ENCODE measurements at places on chromosomes 13 and 19.

- DNase-seq, result no peak
These were observed at the start of gene AXL for GRCh38 chr19:41218615-41219507. TSS of gene AXL (plus strand) at chr19:41219223. CDS start at chr19:41219393, 170 bp downstream.

DNA sequence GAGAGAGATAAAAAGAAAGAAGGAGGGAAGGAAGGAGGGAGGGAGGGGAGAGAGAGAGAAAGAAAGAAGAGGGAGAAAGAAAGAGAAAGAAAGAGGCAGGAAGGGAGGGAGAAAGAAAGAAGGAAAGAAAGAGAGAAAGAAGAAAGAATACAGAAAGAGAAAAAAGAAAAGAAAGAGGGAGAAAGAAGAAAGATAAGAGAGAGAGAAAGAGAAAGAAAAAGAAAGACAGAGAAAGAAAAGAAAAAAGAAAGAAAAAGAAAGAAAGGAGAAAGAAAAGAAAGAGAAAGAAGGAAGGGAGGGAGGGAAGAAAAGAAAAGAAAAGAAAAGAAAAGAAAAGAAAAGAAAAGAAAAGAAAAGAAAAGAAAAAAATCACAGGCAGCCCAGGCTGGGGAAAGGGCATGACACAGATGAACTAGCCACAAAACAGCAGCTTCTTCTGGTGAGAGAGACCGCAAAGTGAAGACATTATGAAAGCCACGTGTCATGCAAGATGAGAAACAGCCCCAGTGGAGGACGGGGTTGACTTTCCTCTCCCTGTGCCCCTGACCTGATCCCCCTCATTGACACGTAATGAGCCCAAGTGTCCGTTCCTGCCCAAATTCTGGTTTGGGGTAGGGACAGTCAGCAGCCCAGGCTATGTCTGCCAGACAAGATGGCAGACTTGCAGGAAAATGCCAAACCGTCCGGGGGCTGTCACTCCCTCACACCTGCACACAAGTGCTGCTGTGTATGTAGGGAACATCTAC is 102.1 kb downstream of the INSR start:
- peak; percentile 64 for DNase-seq

- no peak for DNase-seq
These were observed 15.5 kb downstream of the CEACAM1 start for GRCh38 chr19:42512743-42513304.

DNA sequence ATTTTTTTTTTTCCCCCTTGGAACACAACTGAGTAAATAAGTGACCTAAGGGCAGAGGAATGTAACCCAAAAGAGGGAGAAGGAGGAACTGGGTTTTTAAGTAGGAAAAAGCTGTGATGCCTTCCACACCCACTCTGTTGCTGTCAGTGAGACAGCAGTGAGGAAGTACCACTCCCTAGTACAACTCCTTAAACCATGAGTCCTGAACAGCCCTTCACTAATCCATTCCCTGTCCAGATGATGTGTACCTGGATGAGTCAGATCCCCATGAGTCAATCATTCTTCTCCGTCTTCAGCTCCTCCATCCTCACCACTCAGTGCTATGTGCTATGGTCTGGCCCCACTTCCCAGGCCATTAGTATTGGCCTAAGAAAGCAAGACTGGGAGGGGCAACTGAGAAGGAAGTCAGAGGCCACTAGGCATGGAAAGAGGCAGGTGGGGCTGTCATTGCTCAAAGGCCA is 12.9 kb upstream of the CXCL17 start:
- no peak for DNase-seq

DNA sequence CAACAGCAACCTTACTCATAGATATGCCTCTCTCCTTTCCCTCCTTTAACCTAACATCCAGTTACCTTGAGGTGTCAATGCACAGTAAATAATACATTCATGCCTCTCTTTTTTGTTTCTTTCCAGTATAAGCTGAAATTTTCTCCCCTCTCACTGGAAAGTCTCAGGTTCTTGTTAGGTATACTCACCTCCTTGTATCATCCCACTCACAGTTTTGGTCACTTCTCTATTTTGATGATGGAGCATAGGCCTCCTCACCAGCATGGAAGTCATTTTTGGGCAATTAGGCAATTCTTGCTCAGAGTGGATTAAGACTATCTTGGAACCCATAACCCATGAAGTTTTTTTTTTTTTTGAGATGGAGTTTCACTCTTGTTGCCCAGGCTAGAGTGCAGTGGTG is 5.7 kb upstream of the LGALS14 start:
- no peak for DNase-seq
